ENCODE measurements at places on chromosomes 6 and 20. TPM values are rescaled to one million over a fixed set of nuclear protein-coding genes. Genes with fewer than 3 reads are reported as not detected.

Gene TMEM244
- total RNA-seq, result not detected

Gene TMEM217
- not detected for total RNA-seq

DNA sequence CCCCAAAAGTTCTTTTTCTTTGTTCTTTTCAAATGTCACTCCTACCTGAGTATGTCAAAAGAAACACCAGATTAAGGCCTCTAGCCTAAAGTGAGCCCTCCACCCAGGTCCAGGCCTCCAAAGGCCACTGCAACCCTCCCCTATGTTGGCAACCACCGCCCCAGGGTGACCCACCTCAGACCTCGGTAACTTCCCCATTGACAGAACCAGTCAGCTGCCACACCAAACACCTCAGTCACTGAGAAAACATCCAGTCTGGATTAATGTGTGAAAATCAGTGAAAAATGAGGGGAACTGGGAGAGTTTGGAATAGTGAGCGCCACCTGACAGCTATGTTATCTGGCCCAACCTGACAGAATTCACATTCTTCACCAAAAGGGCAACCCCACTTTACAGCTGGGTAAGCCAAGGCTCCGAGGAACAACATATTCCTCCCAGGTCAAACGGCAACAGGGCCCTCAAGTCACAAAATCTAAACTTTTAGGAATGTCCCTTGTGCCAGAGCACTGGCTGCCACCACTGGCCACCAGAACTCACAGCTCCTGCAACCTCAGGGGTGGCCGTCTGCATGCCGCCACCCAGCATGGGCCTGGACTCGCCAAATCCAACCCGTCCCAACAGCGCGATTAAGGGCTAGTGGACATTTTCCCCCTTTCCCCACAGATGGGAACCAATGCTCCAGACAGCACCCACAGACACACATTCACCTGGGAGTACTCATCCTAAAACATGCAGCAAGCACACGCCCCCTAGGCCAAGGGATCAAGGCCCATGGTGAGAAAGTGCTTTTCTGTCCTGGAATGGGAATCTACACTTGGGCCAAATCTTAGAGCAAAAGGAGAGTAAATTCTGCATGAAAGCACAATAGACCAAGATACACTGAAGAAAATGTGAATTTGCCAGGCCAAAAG lies 4.8 kb downstream of the TAF4 start:
- no peak for DNase-seq

DNA sequence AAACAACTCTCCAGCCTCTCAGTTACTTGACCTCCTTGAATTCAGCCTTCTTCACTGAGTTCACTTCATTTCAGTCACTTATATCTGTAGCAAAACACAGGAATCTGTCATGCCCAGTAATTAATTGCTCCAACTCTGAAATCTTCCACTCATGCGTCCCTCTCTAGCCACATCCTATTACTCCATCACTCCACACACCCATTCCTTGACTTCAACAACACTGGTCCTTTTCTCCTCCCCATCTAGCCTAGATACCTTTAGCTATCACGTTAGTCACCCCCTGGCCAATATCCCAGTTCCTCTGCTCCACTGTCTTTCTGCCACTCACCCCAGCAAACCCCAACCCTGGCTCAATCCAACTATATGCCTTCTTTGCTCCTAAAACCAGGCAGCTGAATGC lies 7.7 kb downstream of the ZHX3 start:
- DNase-seq, result no peak

DNA sequence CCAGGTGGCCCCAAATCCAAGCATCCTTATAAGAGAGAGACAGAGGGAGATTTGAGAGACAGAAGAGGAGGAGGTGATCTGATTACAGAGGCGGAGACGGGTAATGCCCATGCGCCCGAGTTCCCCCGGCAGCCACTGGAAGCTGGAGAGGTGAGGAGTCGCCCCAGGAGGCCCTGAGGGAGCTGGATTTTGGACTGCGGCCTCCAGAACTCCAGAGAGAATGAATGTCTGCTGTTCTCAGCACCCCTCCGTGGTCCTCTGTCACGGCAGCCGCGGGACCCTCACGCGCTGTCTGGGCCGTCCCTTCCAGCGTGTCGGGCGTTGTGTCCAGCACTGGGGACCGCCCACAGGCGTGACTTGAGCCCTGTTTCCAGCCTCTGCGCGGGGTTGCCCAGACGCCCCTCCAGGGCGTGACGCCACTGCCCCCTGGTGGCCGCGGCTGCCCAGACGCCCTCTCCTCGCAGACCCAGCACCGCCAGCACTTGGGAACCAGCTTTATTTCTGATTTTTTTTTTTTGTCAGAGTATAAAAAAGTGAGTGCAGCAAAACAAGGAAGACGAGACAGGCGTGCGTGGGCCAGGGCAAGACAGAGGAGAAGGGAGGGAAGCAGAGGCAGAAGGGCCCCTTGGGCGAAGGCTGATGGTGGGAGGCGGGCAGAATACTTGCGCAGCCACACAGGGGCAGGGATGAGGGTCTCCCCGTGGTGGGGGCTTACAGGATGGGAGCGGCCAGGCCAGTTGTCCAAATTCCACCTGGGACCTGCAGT lies 4.1 kb upstream of the ZNF512B start:
- DNase-seq, result peak; percentile 89

GRCh38 chr20:50969435-50969834 lies 10.8 kb downstream of the MOCS3 start:
- no peak for DNase-seq

GRCh38 chr20:2387180-2387577 lies 6.5 kb downstream of the TGM6 start:
- DNase-seq, result no peak

- DNase-seq, result no peak
These were observed 3.9 kb upstream of the GCM1 start for GRCh38 chr6:53152576-53152975.

GRCh38 chr20:62339647-62340062 lies 27.5 kb downstream of the LAMA5 start:
- no peak for DNase-seq

DNA sequence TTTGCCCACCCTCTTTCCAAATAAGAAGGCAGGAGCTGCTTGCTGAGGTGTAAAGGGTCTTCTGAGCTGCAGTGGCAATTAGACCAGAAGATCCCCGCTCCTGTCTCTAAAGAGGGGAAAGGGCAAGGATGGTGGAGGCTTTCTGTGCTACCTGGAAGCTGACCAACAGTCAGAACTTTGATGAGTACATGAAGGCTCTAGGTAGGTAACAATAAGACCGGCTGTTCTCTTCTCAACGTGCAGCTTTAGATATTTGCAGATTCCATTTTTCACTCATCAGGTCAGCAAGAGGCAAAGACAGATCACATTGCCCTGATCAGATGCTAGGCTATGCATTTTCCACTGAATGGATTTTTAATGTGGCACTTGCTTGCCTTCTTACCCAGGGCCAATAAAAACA lies at the start of gene FABP7:
Gene FABP7, plus strand, starts transcription at position 50 of the 400 bp plus-strand sequence. Its CDS starts 79 bp downstream, at position 129.
- no peak for DNase-seq

Data from body of pancreas (tissue), 4 donors.